ENCODE measurements at places on chromosomes 1 and 21. TPM values are rescaled to one million over a fixed set of nuclear protein-coding genes. Genes with fewer than 3 reads are reported as not detected.

- peaks cover 10% of the 10 kb centered on the region for H3K27me3 ChIP-seq
- no peak overlapping the region for H3K27ac ChIP-seq
- no peak for DNase-seq
- H3K4me3 ChIP-seq: no peak overlapping the region
- H3K4me1 ChIP-seq: no peaks in the 10 kb centered on the region
Observed at GRCh38 chr1:46820076-46820475, 21.2 kb downstream of the CYP4B1 start.

GRCh38 chr1:96030312-96030711, 691.3 kb upstream of the PTBP2 start:
- H3K4me3 ChIP-seq: no peak overlapping the region
- DNase-seq: no peak
- H3K27me3 ChIP-seq: no peaks in the 10 kb centered on the region
- no peaks in the 10 kb centered on the region for H3K4me1 ChIP-seq

The CLIC6 gene
- 0.25 TPM for total RNA-seq

DNA sequence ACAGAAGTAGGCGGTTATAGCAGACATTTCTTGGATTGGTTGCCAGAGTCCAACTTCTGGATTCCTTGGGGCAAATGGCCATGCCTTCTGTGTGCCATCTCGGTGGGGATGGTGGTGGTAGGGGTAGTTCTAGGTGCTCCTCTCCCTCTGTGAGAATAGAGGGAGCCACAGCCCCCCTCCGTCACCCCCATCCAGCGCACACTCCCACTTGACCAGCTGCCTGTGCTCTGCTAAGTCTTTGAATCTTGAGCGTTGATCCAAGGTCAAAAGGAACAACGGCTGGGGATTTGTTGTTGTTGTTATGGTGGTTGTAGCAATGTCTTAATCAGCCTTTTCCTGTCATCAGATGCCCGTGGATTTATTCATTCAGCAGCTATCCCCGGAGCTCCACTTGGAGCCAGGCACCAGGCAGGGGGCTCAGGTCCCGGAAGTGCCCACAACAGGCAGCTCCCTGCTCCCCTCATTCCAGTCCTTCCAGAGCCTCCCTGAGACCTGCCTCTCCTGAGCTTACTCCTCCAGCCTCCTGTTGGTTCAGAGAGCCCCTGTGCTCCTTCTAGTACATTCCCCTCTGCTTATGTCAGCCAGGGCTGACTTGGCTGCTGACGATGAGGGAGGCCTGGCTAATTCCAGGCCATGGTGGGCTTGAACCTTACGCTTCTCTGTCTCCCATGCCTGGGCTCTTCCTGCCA, 146.6 kb upstream of the WNT4 start:
- H3K4me1 ChIP-seq: peaks cover 39% of the 10 kb centered on the region
- no peaks in the 10 kb centered on the region for H3K27me3 ChIP-seq
- DNase-seq: no peak
- no peak overlapping the region for H3K4me3 ChIP-seq

- H3K4me1 ChIP-seq: peaks cover 16% of the 10 kb centered on the region
- H3K4me3 ChIP-seq: peak overlapping the region; percentile 31
- peaks cover 20% of the 10 kb centered on the region for H3K27me3 ChIP-seq
- peak overlapping the region; percentile 86 for H3K27ac ChIP-seq
- peak; percentile 92 for DNase-seq
Observed at GRCh38 chr1:54121482-54122134, 31.2 kb downstream of the CDCP2 start.

GRCh38 chr21:35428001-35428320, 378.9 kb upstream of the RUNX1 start:
- H3K4me1 ChIP-seq: peaks cover 6% of the 10 kb centered on the region
- DNase-seq: no peak
- H3K36me3 ChIP-seq: peaks cover 6% of the 10 kb centered on the region
- peaks cover 9% of the 10 kb centered on the region for H3K27me3 ChIP-seq
- no peak overlapping the region for H3K27ac ChIP-seq

The ATAD3C gene
- total RNA-seq: 0.41 TPM

The DCST2 gene
- total RNA-seq: 1.3 TPM

The KPRP gene
- not detected for total RNA-seq

The DYRK3 gene
- total RNA-seq: 12.5 TPM

The LAX1 gene
- total RNA-seq: not detected

- peaks cover 16% of the 10 kb centered on the region for H3K4me1 ChIP-seq
- no peak for DNase-seq
- no peaks in the 10 kb centered on the region for H3K27me3 ChIP-seq
- H3K36me3 ChIP-seq: peaks cover 4% of the 10 kb centered on the region
- no peak overlapping the region for H3K27ac ChIP-seq
Observed at GRCh38 chr1:201704439-201704792, 124.5 kb upstream of the IPO9 start.

The PDE9A gene
- total RNA-seq: 40.7 TPM
